GM12878 (cell line): ENCODE measurements at places on chromosomes 2 and 18. TPM values are rescaled to one million over a fixed set of nuclear protein-coding genes. Genes with fewer than 3 reads are reported as not detected.

GRCh38 chr18:22034276-22034675, 135.1 kb upstream of the GATA6 start:
- no peaks in the 10 kb centered on the region for H3K27me3 ChIP-seq
- H3K27ac ChIP-seq = no peak overlapping the region

GRCh38 chr2:105836840-105837692, 92.4 kb downstream of the NCK2 start:
- H3K4me1 ChIP-seq = peaks cover 12% of the 10 kb centered on the region; the same call in 1 of the 2 replicates
- no peak overlapping the region for H3K4me3 ChIP-seq
- H3K27me3 ChIP-seq = no peaks in the 10 kb centered on the region
- H3K36me3 ChIP-seq = no peaks in the 10 kb centered on the region; the same call in 1 of the 2 replicates
- no peak for DNase-seq

Gene TMEFF2
- not detected in 2 replicates for total RNA-seq

DNA sequence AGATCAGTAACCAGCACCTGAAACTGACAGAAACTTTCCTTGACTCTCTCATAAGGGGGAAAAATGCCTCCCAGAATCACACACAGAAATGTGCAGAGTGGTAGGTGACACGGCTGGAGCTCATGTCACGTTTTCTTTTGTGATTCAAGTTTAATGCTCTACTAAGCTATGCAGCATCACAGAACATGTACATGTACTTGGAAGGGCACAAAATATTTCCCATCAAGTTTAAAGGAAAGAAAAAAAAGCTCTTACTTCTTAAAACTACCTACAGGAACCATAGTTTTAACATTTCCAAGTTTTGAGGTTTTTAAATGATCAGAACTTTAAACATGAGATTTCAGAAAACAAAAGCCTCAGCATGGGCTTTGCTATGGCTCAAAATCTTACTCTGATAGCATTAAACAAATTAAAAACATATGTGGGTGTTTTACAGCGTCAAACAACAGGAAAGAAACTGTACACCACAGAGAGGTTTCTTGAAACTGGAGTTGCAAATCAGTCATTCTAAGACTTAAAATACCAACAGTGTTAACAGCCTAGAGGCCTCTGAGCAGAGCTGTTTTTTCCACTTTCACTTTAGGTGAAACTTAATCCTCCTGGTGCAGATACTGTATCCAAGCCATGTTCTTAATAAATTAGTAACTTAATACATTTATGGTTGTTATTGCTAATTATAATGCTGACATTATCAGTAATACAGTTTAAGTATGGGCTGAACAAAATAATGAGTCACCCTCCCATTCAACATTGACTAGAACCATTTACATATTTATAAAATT, 30.1 kb downstream of the MBP start:
- peak; percentile 74 for DNase-seq
- H3K4me3 ChIP-seq = peak overlapping the region; percentile 56; the same call in 1 of the 2 replicates
- H3K27ac ChIP-seq = peak overlapping the region; percentile 99
- H3K4me1 ChIP-seq = peaks cover 81% of the 10 kb centered on the region

Gene TTC32
- 14.3 and 14.6 TPM in 2 replicates for total RNA-seq
